ENCODE measurements at places on chromosomes 4 and X. TPM values are rescaled to one million over a fixed set of nuclear protein-coding genes. Genes with fewer than 3 reads are reported as not detected.

The MXRA5 gene
- 17.5 TPM for total RNA-seq

The SSX2 gene
- total RNA-seq: not detected

- DNase-seq: no peak
Observed at GRCh38 chr4:31241504-31242106, 521.4 kb downstream of the PCDH7 start.

DNA sequence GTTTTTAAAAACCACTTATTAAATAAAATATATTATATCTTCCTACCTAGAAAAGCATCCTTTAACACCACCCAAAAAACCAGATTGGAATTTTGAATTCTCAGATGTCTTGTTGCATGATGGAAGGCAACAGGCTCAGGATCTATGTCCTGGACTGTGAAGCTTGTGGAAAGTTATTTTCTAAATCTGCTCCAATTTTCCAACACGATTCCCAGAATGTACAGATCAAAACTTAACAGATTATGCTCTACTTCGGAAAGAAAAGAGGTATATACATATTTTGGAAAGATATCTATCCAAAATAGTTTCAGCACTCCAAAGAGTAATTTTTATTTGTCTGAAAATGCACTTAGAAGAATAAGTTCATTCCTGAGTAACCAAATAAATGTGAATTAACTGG lies 291.7 kb upstream of the EMCN start:
- DNase-seq: no peak

DNA sequence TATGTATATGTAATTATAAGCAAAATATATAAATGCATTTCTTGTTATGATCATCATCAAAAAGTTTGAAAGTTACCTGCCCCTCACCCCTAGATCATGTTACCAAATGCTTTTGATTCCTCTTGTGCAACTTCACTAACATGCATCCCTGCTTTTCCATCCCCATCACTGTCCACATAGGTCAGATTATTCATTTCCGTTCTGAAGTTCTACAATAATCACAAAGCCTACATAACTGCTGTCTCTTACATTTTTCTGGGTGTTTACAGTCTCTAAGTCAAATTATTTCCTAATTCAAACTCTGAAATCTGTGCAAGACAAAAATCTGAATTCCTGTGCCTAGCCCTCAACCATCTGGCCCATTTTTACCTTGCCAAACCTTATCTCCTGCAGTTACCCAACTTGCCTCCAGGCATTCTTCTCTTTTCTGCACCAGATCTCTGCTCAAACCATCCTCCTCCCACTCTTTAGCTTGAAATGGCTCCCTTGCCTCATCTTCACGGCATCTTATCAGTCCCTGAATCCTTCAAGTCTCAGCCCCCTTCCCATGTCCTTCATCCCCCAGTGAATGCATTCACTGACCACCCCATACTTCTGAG lies 42.4 kb upstream of the SLC39A8 start:
- no peak for DNase-seq

GRCh38 chrX:27229721-27230120 lies 233.4 kb downstream of the PPP4R3C start:
- no peak for DNase-seq

DNA sequence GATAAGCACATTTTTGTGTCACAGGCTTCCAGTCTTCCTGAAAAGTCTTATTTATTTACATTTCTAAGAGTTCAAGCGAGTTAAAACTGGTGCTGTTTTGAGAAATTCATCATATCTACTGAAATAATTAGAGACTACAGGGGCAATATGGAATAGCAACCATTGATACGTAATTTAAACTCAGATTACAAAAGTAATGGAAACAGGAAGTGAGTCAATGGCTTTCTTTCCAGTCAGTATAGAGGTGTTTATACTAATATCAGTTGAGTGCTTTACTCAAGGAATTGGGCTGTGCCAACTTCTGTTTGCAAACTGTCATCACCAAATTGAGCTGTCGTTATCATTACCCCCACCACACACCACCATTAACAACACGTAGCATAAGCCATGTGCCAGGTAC lies 222.7 kb downstream of the COL25A1 start:
- DNase-seq: no peak

GRCh38 chrX:123731258-123731986 lies 1.4 kb downstream of the THOC2 start:
- no peak for DNase-seq

- no peak for DNase-seq
Observed at GRCh38 chr4:185364886-185365285, 30.8 kb downstream of the LRP2BP start.

- no peak for DNase-seq
Observed at GRCh38 chr4:101835121-101835904, 44.8 kb downstream of the BANK1 start.
